Peyer's patch (tissue), 4 donors: ENCODE measurements at places on chromosomes 5 and 9. TPM values are rescaled to one million over a fixed set of nuclear protein-coding genes. Genes with fewer than 3 reads are reported as not detected.

The JADE2 gene
- 56.6 TPM for total RNA-seq

The PCDHA11 gene
- 0.53 TPM for total RNA-seq

The RAB3C gene
- total RNA-seq, result 1.1 TPM

The SLC1A1 gene
- total RNA-seq, result 5.0 TPM

The GAS1 gene
- 6.6 TPM for total RNA-seq

The FBXO4 gene
- total RNA-seq, result 7.8 TPM

The MARCOL gene
- not detected for total RNA-seq

GRCh38 chr9:98602839-98603500, 105.8 kb downstream of the GABBR2 start:
- DNase-seq, result no peak

- DNase-seq, result no peak
Observed at GRCh38 chr9:136724772-136725171, 12.4 kb downstream of the DIPK1B start.

DNA sequence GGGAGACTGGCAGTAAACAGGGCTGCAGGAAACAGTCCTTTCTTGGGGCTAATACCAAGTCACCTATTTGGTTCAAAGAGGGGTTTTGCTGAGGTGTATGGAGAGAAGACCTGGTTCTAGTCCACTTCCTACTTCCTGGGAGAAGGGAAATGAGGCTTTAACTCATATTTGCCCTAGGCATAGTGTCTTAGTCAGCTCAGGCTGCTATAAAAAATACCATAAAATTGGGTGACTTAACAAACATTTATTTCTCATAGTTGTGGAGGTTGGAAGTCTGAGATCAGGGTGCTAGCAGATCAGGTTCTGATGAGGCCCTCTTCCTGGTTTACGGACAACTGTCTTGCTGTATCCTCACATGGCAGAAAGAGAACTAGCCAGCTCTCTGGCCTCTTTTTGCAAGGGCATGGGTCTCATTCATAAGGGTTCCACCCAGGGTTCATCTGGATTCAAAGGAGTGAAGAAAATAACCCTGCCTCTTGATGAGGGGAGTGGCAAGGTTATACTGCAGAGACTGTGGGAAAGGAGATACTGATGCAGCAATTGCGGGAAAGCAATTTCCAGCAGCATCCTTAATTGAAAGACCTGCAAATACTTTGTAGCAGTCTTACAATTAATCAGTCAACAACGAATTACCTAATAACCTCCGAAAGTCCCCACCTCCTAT, 40.5 kb downstream of the ANKDD1B start:
- DNase-seq, result no peak

DNA sequence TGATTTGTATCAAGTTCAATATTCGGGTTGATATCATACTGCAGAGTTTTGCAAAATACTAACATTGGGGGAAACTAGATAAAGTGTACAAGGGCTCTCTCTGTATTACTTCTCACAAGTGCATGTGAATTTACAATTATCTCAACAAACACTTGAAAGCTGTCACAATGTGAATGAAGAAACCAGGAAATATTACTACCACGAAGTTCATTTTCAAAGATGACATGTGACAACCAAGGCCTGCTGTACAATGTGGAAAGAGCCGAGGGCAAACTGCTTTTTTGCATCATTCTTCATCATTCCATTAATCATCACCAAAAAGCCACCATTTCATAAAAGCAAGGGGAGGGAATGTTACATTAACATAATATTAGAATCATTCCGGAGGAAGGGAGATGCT, 310.0 kb downstream of the GLIS3 start:
- DNase-seq, result no peak

- no peak for DNase-seq
Observed at GRCh38 chr9:135306699-135307098, 172.9 kb upstream of the PPP1R26 start.

DNA sequence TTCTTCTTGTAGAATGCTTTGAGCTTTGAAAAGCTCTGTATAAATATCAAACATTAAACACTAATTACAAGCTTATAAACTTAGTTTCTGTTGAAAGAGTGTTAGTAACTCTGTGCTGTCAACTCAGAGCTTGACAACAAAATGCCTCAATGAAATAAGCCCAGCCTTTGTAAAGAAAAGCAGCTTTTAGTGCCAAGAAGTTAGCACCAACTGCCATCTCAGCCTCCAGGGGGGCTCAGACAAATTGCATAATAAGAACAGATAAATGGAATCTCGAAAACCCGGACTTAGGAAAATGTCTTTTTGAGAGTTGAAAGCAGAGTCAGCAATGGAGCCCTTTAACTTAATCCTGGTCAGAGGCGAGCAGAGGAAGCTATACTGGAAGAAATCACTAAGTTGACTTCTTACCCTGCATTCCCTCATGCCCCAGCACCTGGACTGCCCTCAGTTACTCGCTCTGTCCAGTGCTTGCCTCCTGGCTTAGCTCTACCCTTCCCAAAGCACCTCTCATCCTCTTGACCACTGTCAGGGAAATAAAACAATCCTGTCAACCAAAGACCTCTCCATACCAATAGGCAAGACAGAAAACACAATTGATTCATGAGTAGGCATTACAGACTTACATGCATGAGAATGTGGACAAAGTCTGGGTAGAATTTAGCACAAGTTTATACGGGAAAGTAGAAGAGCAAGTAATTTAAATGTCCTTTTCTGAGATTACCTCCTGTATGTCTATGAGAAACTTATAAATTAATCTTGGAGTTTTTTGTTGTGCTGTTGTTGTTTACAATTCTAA, 352.7 kb downstream of the ZNF608 start:
- DNase-seq, result no peak

DNA sequence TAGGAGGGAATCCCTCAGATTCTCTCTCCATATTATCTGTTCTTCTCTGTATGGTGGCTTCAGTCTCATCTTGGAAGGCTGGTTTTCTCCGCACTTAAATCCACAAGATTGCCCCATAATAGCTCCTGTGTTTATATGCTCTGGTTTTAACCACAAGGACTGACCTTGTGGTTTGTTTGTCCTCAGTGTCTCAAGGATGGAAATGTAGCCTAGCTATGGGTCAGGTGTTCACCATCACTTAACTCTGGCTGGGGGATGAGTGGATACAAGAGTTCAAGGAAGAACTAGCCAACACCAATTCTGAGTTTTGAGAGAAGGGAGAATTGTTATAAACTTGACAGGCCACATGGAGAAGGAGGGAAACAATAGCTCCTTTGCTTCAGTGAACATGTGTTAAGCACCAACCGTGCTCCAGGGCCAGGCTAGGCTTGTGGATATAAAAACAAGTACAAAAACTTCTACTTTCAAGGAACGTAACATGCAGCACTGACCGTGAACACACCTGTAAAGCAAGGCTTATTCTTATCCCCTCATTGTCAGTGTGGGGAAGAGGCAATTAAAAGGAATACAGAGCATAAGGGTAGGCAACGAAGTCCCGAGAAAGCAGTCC, 75.6 kb upstream of the VLDLR start:
- DNase-seq, result no peak
